Activated T-cell treated with anti-CD3 and anti-CD28 coated beads, Interleukin-2, amount 50 U/mL, for 4 hours (primary cell): ENCODE measurements at places on chromosomes 16 and 17. TPM values are rescaled to one million over a fixed set of nuclear protein-coding genes. Genes with fewer than 3 reads are reported as not detected.

The COIL gene
- total RNA-seq: 23.0 TPM

- no peak for DNase-seq
Observed at GRCh38 chr16:67666032-67666551, 458 bp downstream of the ENKD1 start.

- DNase-seq: no peak
Observed at GRCh38 chr17:44376124-44376523, 12.5 kb upstream of the FAM171A2 start.

- DNase-seq: no peak
Observed at GRCh38 chr16:5028950-5029475, 4.7 kb downstream of the NAGPA start.

- DNase-seq: no peak
Observed at GRCh38 chr17:61411261-61412142, 11.9 kb downstream of the TBX2 start.

DNA sequence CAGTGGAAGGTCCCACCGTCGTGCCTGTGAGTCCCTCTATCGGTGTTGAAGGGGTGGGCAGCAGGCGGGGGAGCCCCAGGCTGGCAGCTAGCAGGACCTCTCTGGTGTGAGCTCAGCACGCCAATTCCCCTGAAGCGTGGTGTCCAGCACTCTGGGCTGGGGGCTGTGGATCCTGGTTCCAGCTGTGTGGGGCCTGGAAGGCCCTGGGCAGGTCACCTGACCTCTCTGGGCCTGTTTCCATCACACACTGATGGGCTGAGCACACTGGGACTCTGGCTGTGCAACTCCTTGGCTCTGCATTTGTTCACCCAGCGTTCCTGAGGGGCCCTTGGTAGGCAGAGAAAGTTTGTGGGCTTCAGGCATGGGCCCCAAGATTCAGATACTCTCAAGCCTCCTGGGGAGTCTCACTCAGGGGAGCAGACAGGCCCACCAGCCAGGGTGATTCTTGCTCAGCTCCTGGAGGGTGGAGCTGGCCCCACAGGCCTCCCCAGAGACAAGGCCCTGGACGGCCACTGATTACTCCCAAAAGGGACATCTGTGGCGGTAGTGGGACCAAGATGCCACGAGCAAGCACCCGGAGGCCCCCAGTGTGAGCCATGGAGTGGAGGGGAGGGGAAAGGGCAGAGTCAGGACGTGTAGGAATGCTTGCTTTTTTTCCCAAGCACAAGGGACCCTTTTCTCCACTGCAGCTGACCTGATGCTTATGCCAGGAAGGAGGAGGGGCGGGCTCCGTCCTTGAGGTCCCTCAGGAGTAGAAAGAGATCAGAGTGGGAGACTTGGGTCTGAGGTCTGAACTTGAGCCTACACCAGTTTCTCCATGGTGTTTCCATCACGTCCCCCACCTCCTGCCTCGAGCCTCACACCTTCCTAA is 8.5 kb downstream of the SCGB1C2 start:
- no peak for DNase-seq

DNA sequence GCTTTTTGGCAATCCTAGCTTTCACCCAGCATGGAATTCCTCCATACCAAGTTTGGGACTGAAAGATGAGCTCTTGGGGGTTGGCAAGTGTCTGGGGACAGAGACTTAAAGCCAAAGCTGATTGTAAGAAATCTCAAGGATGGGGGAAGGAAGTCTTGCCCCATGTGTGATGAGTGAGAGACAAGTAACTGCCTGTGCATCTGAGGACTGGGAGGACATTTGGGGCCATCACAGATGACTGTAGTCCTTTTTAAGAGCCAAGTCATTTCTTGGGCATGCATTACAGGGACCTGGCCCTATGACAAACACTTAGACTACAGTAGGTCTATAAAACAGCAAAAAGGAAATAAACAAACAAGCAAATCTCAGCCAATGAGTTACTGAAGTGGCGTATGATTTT is 36.3 kb upstream of the CCL2 start:
- DNase-seq: no peak

GRCh38 chr17:1256699-1257098 is 13.5 kb upstream of the BHLHA9 start:
- no peak for DNase-seq

DNA sequence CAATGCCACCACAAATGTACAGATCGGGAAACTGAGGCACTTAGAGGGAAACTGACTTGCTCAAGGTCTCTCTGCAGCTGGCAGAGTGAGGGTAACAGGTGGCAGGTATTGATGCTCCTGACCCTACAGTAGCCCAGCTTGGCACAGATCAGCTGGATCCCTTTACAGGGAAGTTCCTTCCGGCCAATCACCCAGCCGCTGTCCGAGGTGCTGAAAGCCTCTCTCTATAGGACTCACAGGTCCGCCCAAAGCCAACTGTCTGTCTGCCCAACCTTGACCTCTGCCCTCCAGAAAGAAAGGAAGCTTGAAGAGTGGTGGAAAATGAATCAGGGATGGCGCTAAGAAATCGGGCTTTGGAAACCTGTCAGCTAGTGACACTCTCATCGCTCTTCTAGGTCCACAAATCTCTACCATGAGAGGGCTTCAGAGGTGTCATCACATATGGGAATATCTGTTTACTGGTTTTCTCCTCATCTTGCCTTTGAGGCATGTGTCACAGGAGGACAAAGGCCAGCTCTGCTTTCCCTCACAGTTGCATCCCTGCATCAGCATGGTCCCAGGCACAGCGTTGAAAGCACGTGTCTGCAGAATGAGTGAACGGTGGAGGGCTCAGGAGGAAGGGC is 246.2 kb downstream of the KATNIP start:
- DNase-seq: no peak

DNA sequence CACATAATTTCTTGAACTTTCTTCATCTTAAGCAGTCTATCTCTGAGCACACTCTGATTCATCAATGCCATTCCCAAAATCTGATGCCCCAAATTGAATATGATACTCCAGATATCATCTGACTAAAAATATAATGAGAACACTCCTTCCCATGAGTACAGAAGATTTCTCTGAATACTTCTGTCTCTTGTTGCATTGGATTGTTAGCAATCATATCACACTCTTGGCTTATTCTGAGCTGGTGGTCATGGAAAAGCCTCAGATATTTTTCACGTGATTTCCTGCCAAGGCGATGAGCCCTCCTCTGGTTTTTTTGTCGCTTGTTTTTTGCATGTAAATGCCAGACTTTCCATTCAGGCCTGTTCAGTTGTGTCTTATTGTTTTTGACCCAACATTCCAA is 87.2 kb downstream of the NOG start:
- no peak for DNase-seq
